Cortex of kidney (tissue), 1 donor: ENCODE measurements at places on chromosomes 7 and 10.
A peak's percentile ranks its signal among the peaks of the same experiment; 100 is the strongest.

DNA sequence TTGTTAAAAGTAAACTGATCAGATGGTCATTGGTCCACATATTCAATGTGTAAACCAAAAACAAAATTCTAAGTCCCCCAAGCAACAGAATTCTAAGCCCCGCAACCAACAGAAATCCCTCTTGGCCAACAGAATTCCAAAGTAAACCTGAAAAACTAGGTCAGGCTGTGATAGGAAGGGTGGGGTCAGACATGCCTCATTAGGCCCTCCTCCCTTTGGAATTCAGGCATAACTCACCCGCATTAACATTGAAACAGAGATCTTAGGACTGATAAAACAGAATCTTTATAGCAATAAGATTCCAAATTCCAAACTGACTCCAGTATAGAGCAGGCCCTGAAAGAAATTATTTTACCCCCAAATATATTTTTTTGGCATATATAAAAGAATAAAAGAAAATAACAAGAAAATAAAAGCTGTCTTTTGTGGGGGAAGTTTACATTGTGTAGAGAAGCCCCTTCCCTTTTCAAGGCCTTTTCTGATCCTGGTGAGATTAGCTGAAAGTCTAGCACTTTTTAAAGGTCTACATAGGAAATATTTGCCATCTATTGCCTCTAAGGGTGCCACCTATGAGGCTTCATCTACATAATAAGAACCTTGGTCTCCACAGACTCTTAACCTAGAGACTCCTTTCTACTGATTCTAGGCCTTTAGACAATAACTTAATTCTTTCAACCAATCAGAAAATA lies 30.5 kb downstream of the GNAT3 start:
- DNase-seq, result no peak

DNA sequence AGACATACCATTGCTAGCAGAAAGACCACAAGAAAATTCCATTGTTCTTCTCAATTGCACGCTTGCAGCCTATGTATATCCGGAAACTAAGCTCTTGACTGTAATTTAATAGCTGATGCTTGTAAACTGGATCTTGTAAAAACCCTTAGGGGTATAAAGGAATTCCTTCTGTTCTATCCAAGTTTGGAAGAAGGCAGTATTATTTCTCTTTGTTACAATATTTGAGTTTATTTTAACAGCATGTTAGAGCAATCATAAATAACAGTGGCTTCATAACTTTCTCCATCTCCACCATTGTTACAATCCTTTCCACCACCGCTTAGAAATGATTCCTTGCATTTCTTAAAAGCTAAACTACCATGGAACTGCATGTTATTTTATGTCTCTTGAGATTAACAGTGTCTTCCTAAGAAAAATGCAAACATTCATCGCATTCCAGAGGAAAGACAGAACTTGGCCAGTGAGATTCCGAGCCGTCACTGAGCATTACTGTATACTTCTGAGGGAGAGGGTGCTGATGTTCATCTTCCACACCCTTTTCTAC lies 92.5 kb downstream of the TRIL start:
- DNase-seq, result no peak

DNA sequence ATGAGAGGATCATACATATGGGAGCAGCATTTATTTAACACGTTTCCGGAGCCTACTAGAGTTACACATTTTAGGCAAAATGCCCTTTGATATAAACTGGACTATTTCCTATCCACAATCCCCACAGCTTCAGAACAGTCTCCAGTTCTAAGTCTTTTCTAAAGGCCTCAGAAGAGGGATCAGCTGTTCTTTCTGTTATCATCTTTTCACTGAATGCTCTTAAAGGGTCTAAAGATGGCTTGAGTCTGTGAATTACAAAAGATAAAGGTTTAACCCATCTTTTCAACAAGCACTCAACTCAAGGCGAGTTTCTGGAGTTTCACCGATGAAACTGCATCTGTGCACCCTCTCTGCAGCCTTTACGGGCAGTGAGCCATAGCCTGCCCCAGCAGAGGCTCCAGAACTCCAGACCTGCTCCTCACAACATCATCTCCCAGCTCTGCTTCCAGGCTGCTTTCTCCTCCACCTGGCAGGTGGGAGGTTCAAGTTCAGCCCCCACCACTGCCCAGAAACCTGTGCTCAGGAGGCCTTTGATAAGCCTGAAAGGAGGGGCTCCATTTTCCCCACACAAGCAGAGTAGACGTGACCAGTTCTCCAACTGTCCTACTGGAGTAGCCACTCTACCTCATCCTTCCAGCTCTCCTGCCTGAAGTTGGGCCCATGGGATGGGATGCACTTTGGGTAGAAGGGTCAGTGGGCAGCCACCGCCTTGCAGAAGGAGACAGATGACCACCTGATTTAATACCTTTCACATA lies 53.4 kb downstream of the HSPA12A start:
- DNase-seq, result no peak

DNA sequence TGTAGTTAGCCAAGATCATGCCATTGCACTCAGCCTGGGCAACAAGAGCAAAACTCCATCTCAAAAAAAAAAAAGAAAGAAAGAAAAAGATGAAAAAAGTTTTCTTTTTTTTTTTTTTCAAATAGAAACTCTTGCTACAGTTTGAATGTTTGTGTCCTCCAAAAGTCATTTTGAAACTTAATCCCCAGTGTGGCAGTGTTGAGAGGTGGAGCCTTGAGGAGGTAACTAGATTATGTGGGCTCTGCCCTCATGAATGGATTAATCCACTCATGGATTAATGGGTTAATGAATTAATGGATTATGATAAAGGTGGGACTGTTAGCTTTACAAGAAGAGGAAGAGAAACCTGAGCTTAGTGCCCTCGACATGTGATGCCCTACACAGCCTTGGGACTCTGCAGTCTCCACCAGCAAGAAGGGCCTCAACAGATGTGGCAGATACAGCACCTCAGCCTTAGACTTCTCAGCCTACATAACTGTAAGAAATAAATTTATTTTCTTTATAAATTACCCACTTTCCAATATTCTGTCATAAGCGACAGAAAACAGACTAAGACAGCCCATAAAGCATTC lies 25.1 kb downstream of the CPEB3 start:
- DNase-seq, result no peak

GRCh38 chr10:87531908-87532622 lies 27.4 kb downstream of the MINPP1 start:
- DNase-seq, result no peak

GRCh38 chr7:30465811-30466180 lies 12.8 kb downstream of the NOD1 start:
- DNase-seq, result no peak

DNA sequence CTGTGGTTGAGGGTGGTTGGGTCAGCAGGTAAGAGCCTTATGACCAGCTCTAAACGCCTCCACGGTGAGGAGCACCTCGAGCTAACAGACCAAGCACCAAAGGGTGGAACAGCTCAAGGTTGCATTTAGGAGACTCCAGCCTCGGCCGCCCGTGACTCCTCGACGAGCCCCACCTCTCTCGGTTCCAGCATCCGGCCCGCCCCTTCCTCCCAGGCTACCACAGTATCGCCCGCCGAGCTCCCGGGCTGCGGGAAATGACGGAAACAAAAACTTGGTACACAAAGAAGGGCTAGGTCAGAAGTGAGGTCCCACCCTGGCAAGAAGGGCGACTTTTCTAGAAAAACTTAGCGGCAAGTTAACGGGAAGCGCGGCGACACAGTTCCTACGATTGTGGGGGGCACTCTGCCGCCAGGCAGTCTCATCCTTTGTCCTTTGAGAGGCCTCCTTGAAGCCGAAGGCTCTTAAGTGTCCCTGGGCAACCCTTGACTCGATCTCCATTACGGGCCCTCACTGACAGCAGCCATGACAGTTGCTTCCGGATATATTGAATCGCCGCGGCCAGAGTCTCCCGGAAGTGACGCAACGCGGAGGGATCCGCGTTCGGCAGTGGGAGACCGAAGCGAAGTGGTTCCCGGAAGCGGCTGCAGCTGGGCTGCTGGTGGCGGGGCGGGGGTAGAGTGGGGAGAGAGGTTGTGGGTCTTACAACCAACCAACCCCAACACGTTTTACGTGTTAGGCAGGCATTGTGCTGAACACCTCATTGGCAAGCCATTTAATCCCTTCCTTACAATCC lies 40.2 kb upstream of the ZNF518A start:
- DNase-seq, result peak; percentile 42

DNA sequence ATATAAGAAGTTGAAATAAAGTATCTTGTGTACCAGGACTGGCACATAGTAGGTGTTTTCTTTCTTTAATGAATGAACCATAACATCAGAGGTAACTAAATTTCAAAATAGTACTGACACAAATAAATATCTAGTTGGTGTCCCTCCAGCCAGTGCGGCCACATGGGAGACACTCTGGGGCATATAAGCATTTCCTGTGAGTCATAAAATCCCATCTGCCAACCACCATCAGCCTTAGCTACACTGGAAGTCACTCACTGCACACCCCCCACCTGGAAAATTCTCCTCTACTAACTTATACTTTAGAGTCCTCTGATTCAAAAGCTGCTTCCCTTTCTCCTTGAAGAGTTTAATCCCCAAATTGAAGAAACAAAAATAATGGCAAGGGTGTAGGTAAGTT lies 32.5 kb downstream of the DYDC1 start:
- no peak for DNase-seq

DNA sequence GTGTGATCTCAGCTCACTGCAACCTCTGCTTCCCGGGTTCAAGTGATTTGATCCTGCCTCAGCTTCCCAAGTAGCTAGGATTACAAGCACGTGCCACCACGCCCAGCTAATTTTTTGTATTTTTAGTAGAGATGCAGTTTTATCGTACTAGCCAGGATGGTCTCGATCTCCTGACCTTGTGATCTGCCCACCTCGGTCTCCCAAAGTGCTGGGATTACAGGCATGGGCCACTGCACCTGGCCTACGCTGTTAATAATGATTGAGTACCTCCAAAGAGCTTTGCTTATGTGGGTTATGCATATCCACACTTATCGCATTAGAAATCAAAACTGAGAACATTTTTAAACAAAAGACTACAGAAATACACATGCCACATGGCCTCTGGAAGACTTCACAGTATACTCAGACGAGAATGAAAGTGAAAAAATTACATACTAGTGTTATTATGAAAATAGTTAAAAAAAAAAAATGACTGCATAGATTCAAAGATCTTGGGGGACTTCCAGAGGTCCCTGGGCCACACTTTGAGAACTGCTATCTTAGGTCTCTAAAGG lies 25.4 kb downstream of the RPP38 start:
- DNase-seq, result no peak

- DNase-seq, result no peak
Observed at GRCh38 chr10:1559761-1560160, 177.6 kb downstream of the ADARB2 start.

GRCh38 chr10:5234106-5234860 lies 37.6 kb downstream of the AKR1C4 start:
- DNase-seq, result no peak

GRCh38 chr10:100645613-100646392 lies 99.6 kb upstream of the PAX2 start:
- DNase-seq, result no peak

DNA sequence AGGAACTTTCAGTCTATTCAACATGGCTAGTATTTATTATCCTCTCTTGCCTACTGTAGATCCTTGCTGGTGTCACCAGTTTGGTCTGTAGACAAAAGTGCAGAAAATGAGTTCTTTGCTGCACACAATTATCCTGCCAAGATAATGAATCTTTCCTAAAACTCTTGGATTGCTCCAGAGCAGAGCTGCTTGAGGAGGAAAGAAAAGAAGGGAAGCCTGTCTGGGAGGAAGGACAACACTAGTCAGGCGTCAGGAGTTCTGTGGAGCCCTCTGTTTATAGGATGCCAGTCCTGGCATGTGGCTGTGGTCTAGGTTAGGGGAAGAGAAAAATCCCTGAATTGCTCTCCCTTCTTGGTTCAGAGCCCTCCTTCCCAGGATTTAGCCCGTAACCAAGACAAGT lies 430.0 kb upstream of the GALNT17 start:
- DNase-seq, result no peak

DNA sequence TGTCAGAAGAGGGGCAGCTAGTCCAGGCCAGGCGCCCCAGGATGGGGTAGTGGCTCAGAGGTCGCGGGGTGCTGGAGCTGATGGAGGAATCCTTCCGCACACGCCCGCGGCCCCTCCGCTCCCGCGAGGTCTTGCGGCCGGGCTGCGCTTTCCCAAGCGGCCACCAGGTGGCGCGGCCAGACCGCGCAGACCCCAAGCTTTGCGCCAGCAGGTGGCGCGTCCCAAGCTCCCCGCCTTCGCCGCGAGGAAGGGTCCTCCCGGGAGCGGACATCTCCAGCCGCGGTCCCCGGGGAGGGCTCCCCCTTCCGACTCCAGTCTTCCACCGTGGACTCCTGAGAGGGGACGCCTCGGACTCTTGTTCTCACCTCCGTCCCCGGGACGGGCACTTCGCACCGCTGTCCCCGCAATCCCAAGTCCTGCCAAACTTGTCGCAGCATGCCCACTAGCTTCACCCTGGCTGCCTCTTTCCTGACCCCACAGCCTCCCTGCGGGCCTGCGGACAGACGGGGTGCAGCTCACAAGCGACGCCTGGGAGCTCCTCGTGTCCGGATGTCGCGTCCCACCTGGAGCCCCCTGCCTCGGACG lies 19.4 kb downstream of the KCNK18 start:
- no peak for DNase-seq

DNA sequence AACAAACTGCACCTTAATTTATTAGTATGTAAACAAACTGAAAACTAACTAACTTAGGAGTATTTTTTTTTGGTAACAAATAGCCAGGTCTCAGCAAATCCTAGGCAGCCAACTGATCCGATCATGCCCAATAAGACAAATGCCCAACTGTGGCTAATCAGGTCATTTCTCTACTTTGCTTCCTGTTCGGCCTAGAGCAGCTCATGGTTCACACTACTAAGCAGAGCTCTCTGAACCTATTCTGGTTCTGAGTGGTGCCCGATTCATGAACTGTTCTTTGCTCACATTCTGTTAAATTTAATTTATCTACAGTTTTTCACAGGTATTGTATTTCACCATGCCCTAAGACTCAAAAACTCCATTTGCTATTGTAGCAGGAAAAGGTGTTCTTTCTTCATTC lies 55.1 kb downstream of the CCDC3 start:
- DNase-seq, result no peak
